ENCODE measurements at places on chromosomes 3 and 15.

- no peak for DNase-seq
Observed at GRCh38 chr15:52797625-52798501, 7.7 kb upstream of the ONECUT1 start.

GRCh38 chr3:48999085-48999858 lies 7.9 kb upstream of the WDR6 start:
- no peak for DNase-seq

DNA sequence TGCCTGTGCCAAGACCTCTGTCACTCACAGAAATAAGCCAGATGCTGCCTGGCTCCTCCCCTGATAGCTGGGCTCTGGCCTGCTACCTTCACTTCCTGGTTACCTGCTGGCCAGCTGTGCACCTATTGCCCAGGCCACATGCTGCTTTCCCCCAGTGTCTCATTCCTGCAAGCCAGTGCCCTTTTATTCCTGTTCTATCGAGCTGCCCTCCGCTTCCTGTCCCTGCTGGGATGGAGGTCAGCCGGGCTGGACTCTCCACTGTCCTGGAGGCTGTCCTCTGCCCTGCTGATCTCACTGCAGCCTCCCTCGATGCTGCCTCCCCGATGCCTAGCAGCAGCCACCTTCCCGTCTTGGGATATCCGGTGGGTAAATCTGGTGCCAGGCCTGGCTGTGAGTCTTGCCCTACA lies 37.0 kb upstream of the SNRPA1 start:
- no peak for DNase-seq

- DNase-seq = no peak
Observed at GRCh38 chr3:98602078-98602678, 8.8 kb upstream of the CPOX start.

GRCh38 chr15:100711516-100712021 lies 109.2 kb downstream of the ASB7 start:
- no peak for DNase-seq

- no peak for DNase-seq
Observed at GRCh38 chr3:182052332-182052731, 340.6 kb downstream of the SOX2 start.

GRCh38 chr3:5201536-5201935 lies 14.0 kb downstream of the EDEM1 start:
- DNase-seq = no peak

- no peak for DNase-seq
Observed at GRCh38 chr15:88615303-88616107, 5.6 kb upstream of the AEN start.

GRCh38 chr15:95284492-95284891 lies 1046.0 kb upstream of the NR2F2 start:
- DNase-seq = no peak

GRCh38 chr15:85839643-85840042 lies 44.9 kb upstream of the KLHL25 start:
- DNase-seq = no peak

- no peak for DNase-seq
Observed at GRCh38 chr3:101829874-101830273, 19.4 kb upstream of the NFKBIZ start.

GRCh38 chr3:114660124-114660523 lies 366.3 kb downstream of the TIGIT start:
- no peak for DNase-seq

DNA sequence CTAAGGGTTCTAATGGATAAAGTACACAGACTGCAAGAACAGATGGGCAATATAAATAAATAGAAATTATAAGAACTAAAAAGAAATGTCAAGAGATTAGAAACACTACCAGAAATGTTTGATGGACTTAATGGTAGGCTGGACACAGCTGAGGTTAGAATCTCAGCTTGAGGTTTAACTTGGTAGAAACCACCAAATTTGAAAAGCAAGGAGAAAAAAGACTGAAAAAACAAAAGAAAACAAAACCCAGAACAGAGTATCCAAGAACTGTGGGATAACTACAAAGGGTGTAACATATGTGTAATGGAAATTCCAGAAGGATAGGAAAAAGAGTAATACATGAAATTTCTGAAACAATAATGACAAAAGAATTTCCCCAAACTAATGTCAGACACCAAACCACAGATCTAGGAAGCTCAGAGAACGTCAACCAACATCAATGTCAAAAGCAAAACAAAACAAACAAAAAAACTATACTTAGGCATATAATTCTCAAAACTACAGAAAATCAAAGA lies 35.0 kb downstream of the RFX7 start:
- no peak for DNase-seq

DNA sequence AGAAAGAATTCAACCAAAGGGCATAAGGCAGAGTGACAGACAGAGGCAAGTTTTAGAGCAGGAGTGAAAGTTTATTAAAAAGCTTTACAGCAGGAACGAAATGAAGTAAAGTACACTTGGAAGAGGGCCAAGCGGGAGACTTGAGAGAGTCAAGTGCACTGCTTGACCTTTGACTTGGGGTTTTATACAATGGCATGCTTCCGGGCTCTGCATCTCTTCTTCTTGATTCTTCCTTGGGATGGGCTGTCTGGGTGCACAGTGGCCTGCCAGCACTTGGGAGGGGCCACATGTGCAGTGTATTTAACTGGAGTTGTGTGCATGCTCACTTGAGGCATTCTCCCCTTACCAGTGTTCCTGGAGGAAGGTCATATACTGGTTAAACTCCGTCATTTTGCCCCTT lies 30.4 kb upstream of the KLHL25 start:
- DNase-seq = no peak

GRCh38 chr15:75640483-75641178 lies 607 bp upstream of the IMP3 start:
- peak; percentile 41 for DNase-seq

- no peak for DNase-seq
Observed at GRCh38 chr15:39092354-39092753, 488.5 kb upstream of the THBS1 start.

DNA sequence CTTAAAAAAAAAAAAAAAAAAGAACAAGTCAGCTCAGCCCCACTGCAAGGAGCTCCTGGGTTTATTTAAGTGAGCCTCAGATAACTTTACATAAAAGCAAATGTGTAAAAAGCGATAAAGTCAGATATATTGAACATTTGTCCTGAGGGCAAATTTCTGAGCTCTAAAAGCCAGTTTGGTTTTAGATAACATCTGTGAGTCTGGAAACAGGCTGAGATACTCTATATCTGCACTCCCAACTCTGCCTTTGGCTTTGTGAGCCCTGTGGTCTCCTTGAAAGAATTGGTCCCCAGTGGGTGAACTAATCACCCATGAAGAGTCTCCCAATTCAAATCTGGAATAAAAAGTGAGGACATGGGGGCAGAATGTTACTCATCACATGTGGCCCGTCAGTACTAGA lies 104.6 kb downstream of the APBA2 start:
- no peak for DNase-seq

- no peak for DNase-seq
Observed at GRCh38 chr15:98402486-98402885, 245.9 kb upstream of the IGF1R start.

- DNase-seq = no peak
Observed at GRCh38 chr3:146896711-146897110, 291.6 kb upstream of the PLSCR5 start.

- no peak for DNase-seq
Observed at GRCh38 chr3:106114848-106115247, 246.0 kb upstream of the CBLB start.

DNA sequence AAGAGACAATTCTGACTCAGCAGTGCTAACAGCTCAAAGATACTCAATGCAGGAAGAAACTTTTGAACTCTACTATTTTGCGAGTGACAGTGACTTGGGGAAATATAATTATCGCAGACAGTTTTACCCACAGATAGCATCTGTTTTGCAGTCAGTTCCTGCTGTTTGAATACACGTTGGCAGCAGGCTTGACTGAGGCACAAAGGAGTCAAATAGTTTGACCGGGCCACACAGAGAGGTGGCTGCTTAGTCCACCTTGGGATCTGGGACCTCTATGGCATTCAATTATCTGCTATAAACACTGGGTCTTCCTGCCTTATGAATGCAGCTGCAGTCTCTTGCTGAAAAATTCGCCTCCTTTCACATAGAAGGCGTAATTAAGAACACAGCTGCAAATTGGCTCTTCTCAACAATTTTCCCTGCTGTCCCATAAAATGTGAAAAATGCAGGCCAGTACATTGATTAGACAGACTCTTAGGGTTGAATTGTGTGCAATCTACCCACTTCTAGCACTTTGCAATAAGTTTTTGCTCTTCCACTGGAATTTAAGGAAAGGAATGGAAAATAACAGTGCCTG lies 56.5 kb downstream of the OTOL1 start:
- no peak for DNase-seq

DNA sequence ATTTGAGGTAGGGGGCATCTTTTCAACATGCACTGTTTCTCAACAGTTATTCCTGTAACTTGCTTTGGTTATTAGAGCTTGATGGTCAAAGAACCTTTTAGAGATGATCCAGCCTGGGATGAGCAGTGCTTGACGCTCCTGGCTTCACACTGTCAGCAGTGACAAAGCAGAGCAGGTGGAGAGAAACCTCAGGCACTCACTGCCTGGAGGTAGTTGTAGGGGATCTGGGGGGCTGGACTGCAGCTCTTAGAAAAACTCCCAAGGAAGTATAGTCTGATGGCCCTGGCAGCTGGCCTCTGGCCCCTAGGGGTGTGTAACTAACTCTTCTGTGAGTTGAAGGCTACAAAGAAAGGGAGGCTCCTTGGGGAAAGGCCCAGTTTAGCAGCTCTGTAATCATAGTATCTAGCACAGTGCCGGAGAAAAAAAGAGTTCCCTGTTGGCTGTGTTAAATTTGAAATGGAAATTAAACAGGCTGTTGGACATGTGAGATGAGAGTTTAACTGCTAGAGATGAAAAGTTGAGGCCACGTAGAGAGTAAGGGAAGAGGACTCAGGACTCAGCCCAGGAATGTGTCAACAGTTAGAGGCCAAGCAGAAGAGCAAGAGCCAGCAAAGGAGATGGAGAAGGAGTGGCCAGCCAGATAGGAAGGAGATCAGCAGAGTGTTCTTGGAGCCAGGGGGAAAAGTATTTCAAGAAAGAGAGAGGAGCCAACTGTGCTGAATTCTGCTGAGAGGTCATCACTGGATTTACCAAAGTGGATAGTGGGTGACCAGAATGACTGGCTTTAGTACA lies 14.2 kb downstream of the OXNAD1 start:
- no peak for DNase-seq

GRCh38 chr3:46866720-46867549 lies 3.7 kb upstream of the MYL3 start:
- DNase-seq = peak; percentile 83
